ENCODE measurements at places on chromosomes 1 and 21.

GRCh38 chr1:208256556-208256955 lies 12.4 kb upstream of the PLXNA2 start:
- no peak for DNase-seq

GRCh38 chr1:206582971-206583706 lies 29.1 kb downstream of the EIF2D start:
- no peak for DNase-seq

GRCh38 chr1:15953294-15953771 lies 22.6 kb downstream of the ZBTB17 start:
- no peak for DNase-seq

GRCh38 chr1:173152598-173152997 lies 54.5 kb downstream of the TNFSF4 start:
- no peak for DNase-seq

- no peak for DNase-seq
Observed at GRCh38 chr1:23249787-23250454, 32.6 kb upstream of the HTR1D start.

GRCh38 chr1:99645203-99645602 lies 710 bp upstream of the PALMD start:
- no peak for DNase-seq

GRCh38 chr1:11842154-11843041 lies 5.2 kb downstream of the NPPA start:
- DNase-seq: no peak

DNA sequence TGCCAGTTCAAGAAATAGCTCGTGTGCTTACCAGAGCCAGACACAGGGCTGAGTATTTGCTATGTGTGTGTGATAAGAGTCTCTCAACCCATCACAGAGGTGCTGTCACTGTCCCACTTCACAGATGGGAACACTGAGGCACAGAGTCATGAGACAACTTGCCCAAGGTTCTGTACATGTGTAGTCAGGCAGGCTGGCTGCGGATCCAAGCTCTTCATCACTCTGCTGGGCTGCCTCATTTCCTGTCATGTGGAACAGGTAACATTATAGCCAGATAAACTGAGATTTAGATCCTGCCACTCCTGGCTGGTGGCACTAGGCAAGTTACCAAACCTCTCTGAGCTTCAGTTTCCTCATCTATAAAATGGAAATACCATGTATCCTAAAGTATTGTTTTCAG lies 77.8 kb downstream of the ITPKB start:
- no peak for DNase-seq

DNA sequence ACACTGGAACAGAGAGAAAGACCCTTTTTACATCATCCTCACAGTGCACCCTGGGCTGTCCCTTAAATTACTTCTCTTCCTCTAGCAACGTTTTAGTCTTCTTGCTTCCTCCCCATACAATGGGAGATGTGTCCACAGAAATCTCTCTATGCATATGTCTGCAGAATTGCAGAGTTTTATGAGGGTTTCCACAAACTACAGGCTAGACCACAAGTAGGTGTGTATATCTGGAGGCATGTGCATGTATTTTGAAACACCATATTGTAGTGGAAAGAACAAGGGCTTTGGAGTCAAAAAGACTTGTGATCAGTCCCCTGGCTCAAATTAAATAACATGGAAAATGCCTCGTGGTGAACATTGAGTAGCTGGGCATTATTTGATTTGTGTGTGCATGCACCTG lies 121.3 kb upstream of the IPO9 start:
- no peak for DNase-seq

DNA sequence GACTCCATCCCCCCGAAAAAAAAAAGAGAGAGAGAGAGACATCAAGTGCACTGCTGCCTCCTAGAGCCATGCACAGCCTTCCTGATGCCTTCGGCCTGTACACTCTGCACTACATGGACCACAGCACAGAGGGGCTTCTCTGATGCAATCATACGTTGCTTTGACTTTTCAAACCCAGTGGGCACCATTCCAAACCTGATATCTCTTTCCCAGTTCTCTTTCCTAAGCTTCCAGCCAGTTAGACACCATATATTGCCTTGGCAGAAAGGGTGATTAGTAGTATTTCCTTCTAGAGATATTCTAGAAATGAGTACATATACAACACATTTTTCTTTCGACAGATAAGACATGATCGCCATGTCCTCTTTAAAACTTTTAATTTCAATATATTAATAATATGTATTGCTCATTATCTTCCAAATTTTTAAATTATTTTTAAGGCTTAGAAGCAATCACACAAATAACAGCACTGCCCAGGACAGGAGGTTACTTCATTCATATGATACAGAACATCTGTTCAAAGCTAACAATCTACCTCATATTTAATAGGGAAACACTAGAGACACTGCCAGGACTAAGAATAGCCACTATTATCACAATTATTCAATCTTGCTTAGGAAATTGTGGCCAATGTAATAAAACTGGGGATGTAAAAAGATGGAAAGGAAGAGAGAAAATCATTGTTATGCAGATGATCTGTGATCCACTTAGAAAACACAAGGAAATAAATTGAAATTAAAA lies 9.9 kb downstream of the CLCA1 start:
- DNase-seq: no peak

GRCh38 chr1:29865051-29865450 lies 628.7 kb downstream of the PTPRU start:
- DNase-seq: no peak

DNA sequence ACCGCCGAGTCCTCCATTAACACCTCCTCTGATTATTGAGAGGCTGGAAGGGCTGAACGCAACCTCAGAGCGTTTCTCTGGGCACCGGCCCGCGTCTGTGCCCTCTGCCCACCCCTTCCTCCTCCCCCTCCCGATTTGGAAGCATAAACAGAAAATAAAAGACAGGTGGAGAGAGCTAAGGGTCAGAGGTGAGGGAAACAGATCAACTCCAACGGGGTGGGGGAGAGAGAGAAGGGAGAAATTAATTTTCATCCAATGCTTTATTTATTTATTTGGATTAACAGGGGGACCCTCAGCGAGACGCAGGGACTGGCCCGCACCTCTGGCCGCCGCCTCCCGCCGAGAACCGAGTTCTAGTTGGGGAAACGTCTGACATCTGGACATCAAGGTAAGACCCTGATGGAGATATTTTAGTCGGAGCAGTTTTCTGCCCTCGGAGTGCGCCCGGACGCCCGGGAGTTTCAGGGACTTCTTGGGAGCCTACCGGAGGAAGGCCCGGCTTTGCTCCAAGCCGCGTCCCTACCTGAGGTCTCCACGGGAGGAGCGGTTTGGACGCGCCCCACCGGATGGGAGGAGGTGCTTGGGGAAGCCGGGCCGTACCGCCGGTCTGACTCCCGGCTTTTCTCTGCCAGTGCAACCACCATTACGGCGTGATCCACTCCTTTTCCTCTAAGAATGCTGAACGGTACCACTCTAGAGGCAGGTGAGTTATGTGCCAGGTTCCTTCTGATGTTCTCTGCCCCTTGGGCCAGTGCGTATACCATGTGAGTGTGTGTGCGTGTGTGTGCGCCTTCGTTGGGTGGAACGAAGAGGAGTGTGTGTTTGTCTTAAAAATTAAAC lies 5.1 kb upstream of the LHX9 start:
- DNase-seq: no peak

DNA sequence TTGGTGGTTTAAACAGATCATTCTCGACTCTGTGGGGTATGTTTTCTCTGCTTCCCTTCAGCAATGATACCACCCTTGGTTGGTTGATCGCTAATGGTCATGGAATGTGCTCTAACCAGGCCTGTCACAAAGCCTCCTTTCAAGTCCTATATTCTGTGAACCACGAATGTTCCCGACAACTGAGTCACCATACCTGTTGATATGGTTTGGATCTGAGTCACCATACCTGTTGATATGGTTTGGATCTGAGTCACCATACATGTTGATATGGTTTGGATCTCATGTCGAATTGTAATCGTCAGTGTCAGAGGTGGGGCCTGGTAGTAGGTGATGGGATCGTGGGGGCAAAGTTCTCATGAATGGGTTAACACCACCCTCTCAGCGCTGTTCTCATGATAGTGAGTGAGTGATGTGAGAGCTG lies 10.2 kb upstream of the CAMK2N1 start:
- DNase-seq: no peak

DNA sequence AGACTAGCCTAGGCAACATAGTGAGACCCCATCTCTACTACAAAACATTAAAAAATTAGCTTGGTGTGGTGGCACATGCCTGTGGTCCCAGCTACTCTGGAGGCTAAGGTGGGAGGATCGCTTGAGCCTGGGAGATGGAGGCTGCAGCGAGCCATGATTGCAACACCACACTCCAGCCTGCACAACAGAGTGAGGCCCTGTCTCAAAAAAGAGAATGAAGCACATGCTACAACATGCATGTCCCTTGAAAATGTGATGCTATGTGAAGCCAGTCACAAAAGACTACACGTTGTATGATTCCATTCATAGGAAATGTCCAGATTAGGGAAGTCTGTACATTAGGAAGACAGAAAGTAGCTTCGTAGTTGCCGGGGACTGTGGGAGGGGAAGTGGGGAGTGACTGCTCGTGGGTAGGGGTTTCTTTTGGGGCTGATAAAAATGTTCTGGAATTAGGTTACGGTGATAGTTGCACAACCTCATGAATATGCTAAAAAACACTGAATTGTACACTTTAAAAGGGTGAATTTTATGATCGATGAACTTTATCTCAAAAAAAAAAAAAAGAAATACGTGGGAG lies 202.1 kb downstream of the KAZN start:
- no peak for DNase-seq

- DNase-seq: no peak
Observed at GRCh38 chr1:94790246-94790645, 29.9 kb upstream of the SLC44A3 start.

- DNase-seq: no peak
Observed at GRCh38 chr1:248611883-248612414, 14.4 kb upstream of the OR2T10 start.

- no peak for DNase-seq
Observed at GRCh38 chr1:207202480-207202879, 98.4 kb downstream of the C4BPA start.

DNA sequence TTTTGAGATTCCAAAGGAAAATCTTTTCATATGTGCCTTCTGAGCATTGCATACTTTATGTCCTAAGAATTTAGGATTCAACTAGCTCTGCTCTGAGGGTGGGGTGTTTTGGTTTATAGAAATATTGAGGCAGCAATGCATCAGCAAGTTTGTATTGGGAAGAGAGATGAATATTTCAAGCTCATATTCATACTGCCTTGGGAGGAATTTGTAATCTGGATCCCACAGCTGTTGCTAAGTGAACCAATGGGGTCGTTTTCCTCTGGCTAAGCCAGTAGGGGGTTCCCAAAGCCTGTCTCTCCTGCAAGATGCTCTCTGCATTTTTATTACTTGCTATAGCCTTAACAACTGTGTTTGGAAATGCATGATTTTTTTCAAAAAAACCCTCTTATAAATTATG lies 130.6 kb downstream of the SNX7 start:
- no peak for DNase-seq

DNA sequence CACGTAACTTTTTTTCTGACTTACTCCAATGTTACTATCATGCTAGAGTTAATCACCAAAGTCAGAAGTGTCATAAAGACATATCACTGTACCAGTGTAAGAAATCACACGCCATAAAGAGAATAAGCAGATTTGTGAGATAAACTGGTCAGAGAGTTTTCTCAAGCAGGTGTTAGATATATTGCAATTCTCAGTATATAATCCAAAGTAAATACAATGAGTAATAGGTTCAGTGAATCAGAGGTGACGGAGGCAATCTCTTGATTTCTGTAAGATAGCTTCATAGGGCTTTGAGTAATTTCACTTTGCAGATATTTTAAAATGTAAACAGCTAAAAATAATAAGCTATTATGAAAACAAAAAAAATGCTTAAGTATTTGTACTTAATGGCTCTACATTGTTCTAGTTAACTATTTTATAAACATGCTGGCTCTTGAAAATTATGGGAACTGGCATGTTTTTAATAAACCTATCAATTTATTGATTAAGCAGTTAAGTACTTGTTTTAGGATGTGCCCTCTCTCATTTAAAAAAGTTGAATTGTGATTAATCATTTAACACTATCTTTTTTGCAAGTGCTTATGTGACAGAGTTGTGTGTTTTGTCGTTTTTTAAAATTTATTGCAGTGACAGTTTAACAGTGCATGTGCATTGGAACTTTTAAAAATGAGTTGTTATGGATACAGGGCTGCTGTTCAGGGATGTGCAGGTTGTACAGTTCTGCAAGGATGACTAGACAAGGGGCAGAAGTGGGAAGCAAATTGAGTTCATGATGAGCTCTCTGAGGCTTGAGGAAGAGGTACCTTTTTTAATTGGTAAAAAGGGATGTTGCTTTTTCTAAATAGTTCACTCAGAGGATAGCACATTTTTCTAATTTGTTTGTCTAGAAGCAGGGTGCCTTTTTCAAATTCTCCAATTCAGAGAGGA lies 119.1 kb downstream of the USP25 start:
- DNase-seq: no peak

GRCh38 chr1:101178688-101179491 lies 57.9 kb upstream of the S1PR1 start:
- DNase-seq: no peak

GRCh38 chr21:20419772-20420171 lies 578.4 kb upstream of the NCAM2 start:
- no peak for DNase-seq

DNA sequence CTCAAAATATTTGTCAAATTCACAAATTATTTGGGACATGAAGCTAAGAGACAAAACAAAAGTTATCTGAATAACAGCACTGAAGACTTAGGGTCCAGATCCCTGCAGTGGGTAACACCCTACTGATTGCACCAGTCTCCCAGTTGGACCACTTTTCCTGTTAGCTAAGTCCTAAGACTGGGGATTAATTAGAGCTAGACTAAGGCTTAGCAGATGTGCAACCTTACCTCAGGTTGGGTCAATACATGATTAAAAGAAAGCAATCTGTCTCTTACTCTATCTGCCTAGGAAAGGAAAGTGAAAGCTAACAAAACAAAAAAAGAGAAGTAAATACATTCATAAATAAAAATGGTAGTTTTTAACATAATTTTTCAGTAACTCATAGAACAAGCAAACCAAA lies 737.2 kb upstream of the CHRM3 start:
- DNase-seq: no peak

GRCh38 chr1:180167721-180168467 lies 13.2 kb downstream of the QSOX1 start:
- no peak for DNase-seq

- no peak for DNase-seq
Observed at GRCh38 chr1:19006837-19007271, 50.4 kb upstream of the IFFO2 start.

- no peak for DNase-seq
Observed at GRCh38 chr21:39938086-39938625, 70.9 kb downstream of the PCP4 start.

DNA sequence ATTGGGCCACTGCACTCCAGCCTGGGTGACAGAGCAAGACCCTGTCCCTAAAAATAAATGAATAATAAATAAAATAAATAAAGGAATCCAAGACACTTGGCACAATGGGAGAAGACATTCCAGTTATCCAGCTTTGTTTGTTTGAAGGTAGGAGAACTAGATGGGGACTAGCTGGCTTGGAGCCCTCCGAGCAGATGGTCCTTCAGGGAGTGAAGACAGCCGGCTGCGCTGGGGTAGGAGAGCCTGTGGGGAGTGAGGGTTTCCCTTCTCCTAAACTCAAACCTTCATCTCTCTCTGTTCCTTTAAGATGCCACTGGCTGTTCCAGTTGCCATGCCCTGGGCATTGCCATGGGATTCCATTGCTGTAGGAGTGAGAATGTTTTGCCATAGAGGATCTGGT lies 120.6 kb downstream of the NAV1 start:
- no peak for DNase-seq

Data from stimulated activated CD4-positive, alpha-beta T cell treated with anti-CD3 and anti-CD28 coated beads, Interleukin-1b, Interleukin-23, amount 100 ng/mL, for 1 hour (primary cell).